ENCODE measurements at places on chromosomes 4 and X.

GRCh38 chr4:60745800-60746571 lies 454.1 kb upstream of the ADGRL3 start:
- DNase-seq: no peak

DNA sequence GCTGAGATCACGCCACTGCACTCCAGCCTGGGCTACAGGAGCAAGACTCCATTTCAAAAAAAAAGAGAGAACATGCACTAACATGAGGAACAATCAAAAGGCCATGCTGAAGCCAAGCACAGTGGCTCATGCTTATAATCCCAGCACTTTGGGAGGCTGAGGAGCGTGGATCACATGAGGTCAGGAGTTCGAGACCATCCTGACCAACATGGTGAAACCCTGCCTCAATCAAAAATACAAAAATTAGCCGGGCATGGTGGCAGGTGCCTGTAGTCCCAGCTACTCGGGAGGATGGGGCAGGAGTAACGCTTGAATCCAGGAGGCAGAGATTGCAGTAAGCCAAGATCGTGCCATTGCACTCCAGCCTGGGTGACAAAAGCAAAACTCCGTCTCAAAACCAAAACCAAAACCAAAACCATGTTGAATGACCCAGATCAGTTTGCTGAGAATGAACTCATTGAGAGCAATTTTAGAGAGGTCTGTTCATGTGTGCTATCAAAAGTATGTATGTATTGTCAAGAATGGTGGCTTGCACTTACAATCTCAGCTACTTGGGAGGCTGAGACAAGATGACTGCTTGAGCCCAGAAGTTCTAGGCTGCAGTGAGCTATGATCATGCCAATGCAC lies 44.8 kb downstream of the PDS5A start:
- peak; percentile 55 for DNase-seq

DNA sequence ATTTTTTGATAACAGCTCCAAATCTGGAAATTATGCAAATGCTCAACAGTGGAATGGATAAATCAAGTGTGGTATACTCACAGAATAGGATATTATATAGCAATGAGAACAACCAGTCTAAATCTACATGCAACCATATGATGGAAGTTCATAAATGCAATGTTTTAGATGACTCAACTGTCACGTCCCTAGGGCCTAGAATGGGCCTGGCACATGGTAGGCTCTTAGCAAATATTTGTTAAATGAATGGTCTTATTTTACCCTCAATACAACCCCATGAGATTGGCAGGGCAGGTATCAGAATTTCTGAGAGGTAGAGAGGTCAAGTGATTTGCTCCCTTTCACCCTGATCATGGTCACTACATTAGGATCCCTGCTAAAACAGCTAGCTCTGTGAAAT lies 14.6 kb upstream of the NKX3-2 start:
- no peak for DNase-seq

DNA sequence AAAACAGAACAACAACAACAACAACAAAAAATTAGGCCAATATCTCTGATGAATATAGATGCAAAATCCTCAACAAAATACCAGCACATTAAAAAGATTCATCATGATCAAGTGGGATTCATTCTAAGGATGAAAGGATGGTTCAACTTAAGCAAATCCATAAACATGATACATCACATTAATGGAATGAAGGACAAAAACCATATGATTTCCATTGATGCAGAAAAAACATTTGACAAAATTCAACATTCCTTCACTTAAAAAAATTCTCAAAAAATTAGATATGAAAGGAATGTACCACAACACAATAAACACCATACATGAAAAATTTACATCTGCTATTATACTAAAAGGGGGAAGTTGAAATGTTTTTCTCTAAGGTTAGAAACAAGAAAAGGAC lies 103.3 kb downstream of the IL15 start:
- no peak for DNase-seq

GRCh38 chr4:7134737-7135388 lies 57.5 kb upstream of the SORCS2 start:
- no peak for DNase-seq

- DNase-seq: peak; percentile 25
Measured at GRCh38 chrX:3711331-3711917, 2.0 kb downstream of the PRKX start.

DNA sequence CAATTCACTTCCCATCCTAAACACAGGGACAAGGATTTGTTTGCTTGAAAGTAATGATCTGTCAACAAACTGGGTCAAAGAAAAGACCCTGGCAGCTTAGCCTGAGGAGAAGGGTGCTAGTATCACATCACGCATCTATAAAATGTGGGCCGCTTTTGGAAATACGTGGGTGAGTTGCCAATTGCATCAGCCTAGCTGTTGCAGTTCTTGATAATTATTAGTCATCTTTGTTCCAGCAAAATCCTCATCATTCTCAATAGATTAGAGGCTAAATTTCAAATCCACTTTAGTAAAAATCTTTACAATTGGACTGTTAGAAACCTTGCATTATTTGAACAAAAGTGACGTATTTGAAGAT lies 33.6 kb upstream of the TAPT1 start:
- DNase-seq: no peak

DNA sequence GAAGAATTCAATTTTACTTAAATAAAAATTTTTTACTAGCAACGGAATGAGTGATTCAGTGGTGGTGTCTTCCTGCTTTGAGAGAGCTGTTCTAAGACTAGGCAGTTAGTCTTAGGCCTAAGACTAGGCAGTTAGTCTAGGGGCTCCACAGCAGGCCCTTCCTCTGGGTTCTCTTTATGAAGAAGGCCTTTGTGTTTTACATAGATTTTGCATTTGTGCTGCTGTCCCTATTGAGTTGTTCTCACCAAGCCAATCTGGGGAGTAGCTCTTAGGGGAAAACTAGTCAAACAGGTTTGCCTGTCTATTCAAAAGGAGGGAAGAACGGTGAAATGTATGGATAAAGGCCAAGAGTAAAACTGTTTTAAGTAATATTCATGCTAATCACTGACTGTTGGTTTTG lies 7.6 kb downstream of the UGT8 start:
- no peak for DNase-seq

DNA sequence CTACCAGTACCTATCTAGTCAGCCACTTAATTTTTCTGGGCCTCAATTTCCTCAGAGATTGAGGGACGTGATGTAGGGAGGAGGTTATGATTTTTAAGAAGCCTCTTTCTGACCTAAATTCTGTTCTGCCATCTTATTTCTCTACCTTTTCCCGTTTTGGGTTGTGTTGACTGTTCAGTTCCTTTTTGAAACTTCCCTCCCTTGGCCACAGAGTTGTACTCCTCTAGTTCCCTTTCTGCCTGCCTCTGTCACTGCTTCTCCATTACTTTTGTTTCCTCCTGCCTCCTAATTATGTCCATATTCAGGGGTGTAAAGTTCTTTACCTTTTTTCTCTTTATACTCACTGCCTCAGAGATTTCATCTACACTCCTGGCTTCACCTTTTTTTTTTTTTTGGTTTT lies 25.4 kb downstream of the CLCN5 start:
- DNase-seq: no peak
